ENCODE measurements at places on chromosomes 13 and 19.

- H3K27ac ChIP-seq, result no peak overlapping the region
- H3K4me3 ChIP-seq, result no peak overlapping the region
- no peak for DNase-seq
- H3K27me3 ChIP-seq, result peaks cover 93% of the 10 kb centered on the region
- H3K36me3 ChIP-seq, result no peaks in the 10 kb centered on the region
Measured at GRCh38 chr13:112061367-112062061, 5.4 kb upstream of the SOX1 start.

- DNase-seq, result no peak
- H3K27me3 ChIP-seq, result peaks cover 9% of the 10 kb centered on the region
- no peaks in the 10 kb centered on the region for H3K36me3 ChIP-seq
- H3K27ac ChIP-seq, result no peak overlapping the region
Measured at GRCh38 chr13:111390522-111391270, 70.3 kb downstream of the TEX29 start.

GRCh38 chr19:18710186-18710585, 26.7 kb downstream of the CRTC1 start:
- peaks cover 4% of the 10 kb centered on the region for H3K36me3 ChIP-seq
- H3K4me1 ChIP-seq, result peaks cover 34% of the 10 kb centered on the region

DNA sequence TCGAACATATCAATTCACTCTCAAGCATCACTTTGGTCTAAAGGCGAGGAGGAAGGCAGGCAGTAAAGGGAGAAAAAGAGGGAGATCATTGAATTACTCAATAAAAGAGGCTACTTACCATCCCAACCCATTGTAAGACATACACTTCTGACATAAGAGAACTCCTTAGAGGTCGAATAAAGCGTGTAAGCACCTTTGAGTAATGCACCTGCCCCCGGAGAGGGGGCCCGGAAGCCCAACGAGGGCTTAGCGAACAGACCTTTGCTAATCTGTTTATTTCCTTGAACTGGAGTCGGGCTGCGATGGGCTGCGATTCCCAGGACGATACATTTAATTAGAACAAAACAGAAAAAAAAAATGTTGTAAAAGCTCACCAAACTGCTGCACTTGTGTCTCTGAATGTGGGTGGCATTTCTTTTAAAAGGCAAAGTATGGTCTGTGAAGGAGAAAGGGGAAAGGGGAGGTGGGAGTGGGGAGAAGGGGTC, 3.0 kb downstream of the ZC3H4 start:
- H3K27ac ChIP-seq, result peak overlapping the region; percentile 100
- H3K4me3 ChIP-seq, result peak overlapping the region; percentile 88
- H3K4me1 ChIP-seq, result peaks cover 28% of the 10 kb centered on the region
- no peaks in the 10 kb centered on the region for H3K27me3 ChIP-seq
- no peak for DNase-seq

DNA sequence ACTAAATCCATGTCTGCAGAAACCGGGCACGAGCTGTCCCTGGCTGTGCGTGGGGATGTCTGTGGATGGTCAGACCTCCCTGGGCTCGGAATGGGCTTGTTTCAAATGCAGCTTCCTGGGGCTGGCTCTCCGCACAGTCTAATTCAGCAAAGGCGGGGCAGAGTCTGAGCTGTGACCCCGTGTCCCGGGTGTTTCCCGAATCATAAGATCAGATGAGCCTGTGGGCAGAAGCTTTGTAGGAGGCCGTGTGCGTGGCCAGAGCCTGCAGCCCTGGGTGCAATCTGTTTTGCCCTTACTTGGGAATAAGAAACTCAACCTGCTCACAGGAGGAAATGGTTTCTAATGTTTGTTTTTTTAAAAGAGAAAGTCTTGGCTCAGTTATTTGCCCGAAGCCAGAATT, 13.9 kb upstream of the GNA11 start:
- DNase-seq, result no peak
- peaks cover 12% of the 10 kb centered on the region for H3K4me1 ChIP-seq
- no peak overlapping the region for H3K27ac ChIP-seq
- no peaks in the 10 kb centered on the region for H3K27me3 ChIP-seq
- no peaks in the 10 kb centered on the region for H3K36me3 ChIP-seq

- peaks cover 2% of the 10 kb centered on the region for H3K36me3 ChIP-seq
- no peaks in the 10 kb centered on the region for H3K27me3 ChIP-seq
- no peak overlapping the region for H3K4me3 ChIP-seq
- H3K4me1 ChIP-seq, result peaks cover 11% of the 10 kb centered on the region
- H3K27ac ChIP-seq, result peak overlapping the region; percentile 29
- no peak for DNase-seq
Measured at GRCh38 chr13:113646921-113647340, 11.1 kb downstream of the ATP4B start.

DNA sequence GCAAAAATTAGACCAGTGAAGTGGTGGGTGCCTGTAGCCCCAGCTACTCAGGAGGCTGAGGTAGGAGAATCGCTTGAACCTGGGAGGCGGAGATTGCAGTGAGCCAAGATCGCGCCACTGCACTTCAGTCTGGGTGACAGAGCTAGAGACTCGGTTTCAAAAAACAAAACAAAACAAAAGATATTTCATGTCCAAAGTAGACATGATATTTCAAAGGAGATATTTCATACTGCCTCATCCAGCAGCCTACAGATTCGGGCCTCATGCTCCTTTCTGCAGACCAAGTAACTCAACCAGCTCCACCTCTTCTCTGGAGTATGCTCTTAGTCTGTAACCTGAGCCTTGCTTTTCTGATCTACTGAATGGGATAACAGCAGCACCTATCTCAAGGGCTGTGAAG, 15.0 kb downstream of the ZC3H4 start:
- no peaks in the 10 kb centered on the region for H3K27me3 ChIP-seq
- DNase-seq, result no peak
- H3K4me3 ChIP-seq, result no peak overlapping the region
- H3K36me3 ChIP-seq, result peaks cover 37% of the 10 kb centered on the region
- H3K27ac ChIP-seq, result no peak overlapping the region
- peaks cover 59% of the 10 kb centered on the region for H3K4me1 ChIP-seq

- H3K4me3 ChIP-seq, result no peak overlapping the region
- no peaks in the 10 kb centered on the region for H3K4me1 ChIP-seq
- H3K36me3 ChIP-seq, result peaks cover 22% of the 10 kb centered on the region
- no peak for DNase-seq
- no peaks in the 10 kb centered on the region for H3K27me3 ChIP-seq
Measured at GRCh38 chr19:55223291-55224037, 5.1 kb downstream of the TMEM86B start.

DNA sequence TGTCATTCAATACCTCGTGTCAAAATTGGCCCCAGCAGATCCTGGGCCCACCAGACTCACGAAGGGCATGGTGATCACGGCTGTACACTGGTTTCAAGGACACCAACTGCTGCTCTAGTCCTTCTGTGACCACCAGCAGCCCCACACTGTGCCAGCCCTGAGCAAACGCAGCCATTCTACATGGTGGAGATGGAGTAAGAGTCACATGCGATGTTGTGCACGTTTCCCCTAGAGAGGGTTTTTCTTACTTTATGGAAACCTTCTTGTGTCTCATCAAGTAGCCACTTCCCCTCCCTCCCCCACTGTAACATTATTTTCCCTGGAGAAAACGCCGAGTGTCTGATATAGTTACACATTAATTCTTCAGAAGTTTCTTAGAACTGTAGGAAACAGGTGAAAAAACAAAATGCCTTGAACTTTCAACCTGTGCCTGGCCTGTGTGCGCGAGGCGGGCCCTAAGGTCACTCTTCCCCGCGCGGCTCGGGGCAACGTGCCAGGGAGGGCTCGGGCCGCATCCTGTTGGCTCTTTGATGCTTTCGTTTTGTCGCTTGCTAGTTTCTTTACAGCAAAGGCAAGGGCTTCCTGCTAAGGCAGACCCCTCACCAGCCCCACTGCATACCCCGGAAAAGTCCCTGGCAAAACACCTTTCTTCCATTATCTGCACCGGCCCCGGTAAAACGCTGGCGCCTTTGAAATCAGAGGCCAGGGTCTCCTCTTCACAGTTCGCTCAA, 44.6 kb downstream of the GGACT start:
- no peaks in the 10 kb centered on the region for H3K27me3 ChIP-seq
- H3K4me1 ChIP-seq, result peaks cover 6% of the 10 kb centered on the region
- no peak for DNase-seq
- no peaks in the 10 kb centered on the region for H3K36me3 ChIP-seq
- no peak overlapping the region for H3K27ac ChIP-seq
- H3K4me3 ChIP-seq, result no peak overlapping the region

DNA sequence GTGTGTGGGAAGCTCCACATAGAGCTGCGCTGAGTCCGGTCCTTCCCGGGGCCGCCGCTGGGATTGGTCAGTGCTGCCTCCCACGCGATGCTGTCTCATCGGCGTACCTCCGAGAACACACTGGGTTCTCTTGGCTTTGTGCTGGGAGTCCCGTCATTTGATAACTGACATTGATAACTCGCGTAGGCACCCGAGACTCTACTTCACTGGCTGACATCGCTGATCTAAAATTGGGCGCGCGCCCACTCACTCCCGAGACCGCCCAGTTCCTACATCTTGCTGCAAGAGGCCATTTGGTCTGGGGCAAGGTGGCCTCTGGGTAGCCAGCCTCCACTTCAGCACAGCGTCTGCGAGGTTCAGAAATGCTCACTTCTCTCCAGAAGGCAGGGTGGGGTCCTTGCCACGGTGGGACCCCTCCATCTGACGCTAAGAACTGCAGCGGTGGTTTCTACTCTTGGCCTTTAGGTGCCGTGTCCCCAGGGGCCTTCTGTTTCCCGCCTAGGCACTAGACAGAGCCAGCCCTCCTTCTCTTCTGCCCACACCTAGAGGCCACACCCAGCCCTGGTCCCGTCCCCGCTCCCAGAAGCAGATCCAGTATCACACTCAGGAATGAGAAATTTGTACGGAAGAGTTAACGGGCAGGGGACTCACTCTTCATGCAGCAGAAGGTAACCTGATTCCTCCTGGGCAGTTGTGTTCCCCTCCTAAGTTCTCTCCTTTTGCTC, 40.7 kb upstream of the ATP11A start:
- H3K4me3 ChIP-seq, result no peak overlapping the region
- no peak for DNase-seq
- H3K27ac ChIP-seq, result no peak overlapping the region
- H3K36me3 ChIP-seq, result no peaks in the 10 kb centered on the region
